ENCODE measurements at places on chromosomes 2 and 18.

DNA sequence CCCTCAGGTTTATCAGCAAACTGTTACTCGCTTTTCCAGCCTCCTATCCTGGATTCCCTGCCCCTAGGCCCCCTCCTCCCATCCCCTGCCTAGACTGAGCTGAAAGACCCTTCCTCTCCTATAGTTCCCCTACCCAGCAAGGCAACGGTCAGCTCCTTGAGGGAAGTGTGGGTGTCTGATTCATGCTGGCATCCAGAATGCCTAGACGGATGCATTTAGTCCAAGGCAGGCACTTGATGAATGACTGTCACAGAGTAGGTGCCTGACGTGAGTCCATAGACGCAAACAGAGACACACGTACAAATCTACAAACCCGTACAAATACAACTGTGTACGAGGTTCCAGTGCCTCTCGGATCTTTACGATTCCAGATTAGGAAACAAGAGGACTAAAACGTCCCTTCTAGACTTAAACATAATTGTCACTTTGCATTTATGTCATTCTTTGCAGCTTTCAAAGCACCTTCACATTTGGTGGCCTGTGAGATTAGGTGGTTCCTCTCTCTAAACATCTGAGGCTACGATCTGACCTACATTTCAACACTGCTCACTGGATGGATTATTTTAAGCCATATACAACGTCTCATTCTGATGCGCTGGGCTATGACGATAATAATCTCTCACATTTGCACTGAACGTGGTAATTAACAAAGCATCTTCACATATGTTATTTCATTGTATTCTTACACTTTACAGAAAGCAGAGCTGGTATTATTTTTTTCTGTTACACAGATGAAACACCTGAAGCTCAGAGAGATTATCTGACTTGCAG is 36.7 kb downstream of the DNMT3A start:
- no peak for DNase-seq

GRCh38 chr2:21118302-21118920 is 5.4 kb upstream of the TDRD15 start:
- peak; percentile 26 for DNase-seq

- no peak for DNase-seq
These were observed 640.5 kb downstream of the TMEM182 start for GRCh38 chr2:103402336-103402735.

DNA sequence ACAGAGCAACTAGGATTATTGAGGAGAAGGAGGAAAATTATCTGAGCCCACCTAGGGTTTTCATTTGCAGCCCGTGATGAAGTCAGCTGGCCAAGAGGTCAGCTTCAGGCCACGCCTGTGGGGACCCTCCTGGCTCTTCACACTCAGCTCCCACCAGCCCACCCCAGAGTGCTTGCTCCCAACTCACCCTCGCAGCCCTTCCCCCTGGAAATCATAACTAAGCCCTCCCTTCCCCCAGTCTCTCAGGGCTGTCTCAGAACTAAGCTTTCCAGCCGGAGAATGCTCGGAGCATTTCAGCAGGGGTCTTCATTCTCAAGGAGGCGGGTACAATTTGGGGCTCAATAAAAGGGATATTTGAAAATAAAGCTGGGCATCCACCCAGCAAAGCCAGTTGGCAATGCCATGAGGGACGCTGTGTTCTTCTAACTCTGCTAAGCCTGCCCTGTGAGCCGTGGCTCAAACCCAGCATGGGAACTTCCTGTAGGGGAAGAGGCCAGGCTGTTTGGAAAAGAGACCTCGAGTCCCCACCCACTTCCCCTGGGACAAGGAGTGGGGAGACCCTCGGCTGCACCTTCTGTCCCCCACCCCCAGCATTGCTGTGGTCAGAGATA is 194.9 kb downstream of the CTIF start:
- no peak for DNase-seq

- no peak for DNase-seq
These were observed 69.9 kb upstream of the ALKAL2 start for GRCh38 chr2:357811-358210.

- no peak for DNase-seq
These were observed 43.7 kb downstream of the TGIF1 start for GRCh38 chr18:3493501-3494244.

- no peak for DNase-seq
These were observed 7.7 kb downstream of the GBX2 start for GRCh38 chr2:236160366-236161081.

GRCh38 chr18:48410095-48410920 is 1.1 kb upstream of the ZBTB7C start:
- peak; percentile 95 for DNase-seq

DNA sequence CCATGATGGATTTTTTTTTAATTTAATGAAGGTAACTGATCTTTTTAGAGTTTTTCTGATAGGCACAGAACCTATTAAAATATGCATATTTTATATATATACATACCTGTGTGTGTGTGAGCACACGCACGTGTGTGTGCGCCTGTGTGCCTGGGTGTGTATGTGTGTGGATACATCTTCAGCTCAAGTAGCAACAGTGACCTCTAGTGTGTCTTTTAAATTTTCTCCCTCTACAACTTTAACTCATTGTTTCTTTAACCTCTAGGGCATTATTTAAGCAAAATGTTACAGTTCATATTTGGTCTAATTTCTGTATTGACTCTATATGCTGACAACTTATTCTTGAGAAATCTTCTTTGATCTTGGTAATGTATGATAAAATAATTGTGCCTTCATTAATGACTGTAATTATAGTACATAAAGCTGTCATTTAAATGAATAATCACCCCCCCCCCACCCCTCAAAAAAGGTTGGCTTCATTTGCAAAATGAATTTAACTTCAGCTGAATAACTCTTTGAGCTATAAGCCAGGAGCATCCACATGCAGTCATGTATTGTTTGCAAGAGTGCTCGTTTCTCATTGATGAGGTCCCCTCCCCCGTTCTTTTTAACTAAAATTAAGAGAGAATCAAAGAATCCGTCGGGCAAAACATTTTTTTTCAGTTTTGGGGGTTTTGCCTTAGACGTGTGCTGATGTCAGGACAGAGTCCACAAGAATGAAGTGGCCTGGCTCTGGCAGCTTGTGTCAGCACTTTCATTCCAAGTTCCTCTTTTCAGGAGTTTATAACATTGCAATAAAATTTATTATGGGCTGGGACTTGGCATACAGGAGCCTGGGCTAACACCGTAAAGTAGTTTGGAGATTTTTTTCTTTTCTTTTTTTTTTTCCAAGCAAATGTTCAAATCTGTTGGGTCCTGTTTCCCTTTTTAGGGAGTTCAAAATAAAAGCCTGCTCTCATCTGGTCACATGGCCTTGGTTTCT is 80.0 kb downstream of the ETAA1 start:
- DNase-seq: peak; percentile 57

DNA sequence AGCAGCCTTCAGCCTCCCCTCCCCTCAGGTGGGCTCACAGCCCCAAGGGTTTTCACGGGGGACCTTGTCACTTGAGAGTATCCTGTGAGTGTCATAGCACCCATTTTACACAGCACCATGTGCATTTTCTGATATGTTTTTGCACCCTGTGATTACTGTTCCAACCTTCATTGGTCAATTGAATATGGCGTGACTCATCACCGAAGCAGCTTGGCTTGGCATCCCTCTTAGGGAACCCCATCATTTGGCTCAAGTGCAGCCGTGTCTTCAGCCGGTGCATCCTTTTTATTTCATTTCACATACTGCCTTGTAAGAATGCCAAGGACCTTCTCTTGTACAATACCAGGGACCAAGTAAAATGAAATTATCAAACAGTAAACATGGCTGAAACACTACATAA is 57.6 kb downstream of the NPAS2 start:
- DNase-seq: no peak

GRCh38 chr2:228705318-228705717 is 523.8 kb upstream of the SPHKAP start:
- DNase-seq: no peak

GRCh38 chr2:48529194-48529593 is 760 bp upstream of the STON1 start:
- no peak for DNase-seq

GRCh38 chr18:77065221-77065981 is 67.2 kb downstream of the MBP start:
- DNase-seq: no peak

DNA sequence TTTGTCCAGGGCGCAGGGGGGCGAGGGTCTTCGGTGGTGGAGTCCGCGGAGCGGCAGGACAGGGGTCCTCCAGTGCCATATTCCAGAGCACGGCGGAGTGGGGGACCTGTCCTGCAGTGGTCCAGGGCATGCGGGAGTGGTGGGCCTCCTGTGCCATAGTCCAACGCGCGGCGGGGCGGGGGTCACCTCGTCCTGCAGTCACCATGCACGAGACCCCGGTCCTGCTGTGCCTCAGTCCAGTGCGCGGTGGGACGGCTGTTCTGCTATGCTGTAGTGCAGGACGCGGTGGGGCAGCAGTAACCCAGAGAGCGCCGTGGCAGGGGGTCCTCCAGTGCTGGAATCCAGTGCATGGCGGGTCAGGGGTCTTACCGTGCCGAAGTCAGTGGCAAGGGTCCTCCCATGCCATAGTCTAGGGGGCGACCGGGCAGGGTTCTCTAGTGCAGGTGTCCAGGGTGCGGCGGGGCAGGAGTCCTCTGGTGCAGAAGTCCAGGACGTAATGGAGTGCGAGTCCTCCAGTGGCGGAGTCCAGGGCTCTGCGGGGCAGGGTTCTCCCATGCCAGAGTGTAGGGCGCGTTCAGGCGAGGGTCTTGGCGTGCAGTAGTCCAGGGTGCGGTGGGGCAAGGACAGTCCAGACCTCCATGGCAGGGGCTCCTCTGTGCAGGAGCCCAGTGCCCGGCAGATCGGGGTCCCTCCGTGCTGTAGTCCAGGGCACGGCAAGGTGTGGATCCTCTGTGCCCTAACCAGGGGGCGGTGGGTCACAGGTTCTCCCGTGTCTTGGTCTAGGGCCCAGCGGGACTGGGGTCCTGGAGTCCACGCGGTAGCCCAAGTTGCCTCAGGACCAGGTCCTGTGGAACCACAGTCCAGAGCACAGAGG is 130.4 kb downstream of the CCDC74A start:
- DNase-seq: no peak
